ENCODE measurements at places on chromosomes 7 and 10.

- no peak for DNase-seq
Measured at GRCh38 chr7:13032576-13032975, 345.1 kb downstream of the ARL4A start.

GRCh38 chr7:70573071-70573661 lies 558.8 kb upstream of the GALNT17 start:
- no peak for DNase-seq

- no peak for DNase-seq
Measured at GRCh38 chr7:92498557-92498956, 20.8 kb upstream of the ERVW-1 start.

DNA sequence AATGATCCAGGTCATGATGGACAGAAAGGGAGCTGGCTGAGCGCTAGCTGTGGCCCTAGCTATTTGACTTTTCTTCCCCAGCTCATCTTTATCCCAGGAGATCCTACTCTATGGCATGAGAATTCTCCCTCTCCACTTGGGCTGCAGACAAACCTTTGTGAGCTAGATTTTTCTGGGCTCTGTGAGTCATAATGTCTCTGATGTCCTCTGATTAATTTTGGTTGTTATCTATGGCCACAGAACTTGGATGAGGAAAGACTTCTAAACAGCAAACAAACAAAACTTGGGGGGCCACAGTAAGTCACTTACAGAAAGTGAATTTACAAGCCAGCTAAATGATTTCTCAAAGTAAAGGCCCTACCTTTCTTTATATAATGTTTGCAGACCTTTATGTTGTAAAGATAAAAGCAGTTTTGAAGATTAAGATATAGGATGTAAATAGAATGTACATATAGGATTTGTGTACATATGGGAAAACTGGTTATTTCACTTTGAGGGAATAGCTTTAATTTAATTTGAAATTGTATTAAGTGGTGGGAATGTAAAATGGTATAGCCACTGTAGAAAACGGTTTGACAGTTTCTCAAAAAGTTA lies 10.4 kb downstream of the ABLIM1 start:
- DNase-seq: no peak

DNA sequence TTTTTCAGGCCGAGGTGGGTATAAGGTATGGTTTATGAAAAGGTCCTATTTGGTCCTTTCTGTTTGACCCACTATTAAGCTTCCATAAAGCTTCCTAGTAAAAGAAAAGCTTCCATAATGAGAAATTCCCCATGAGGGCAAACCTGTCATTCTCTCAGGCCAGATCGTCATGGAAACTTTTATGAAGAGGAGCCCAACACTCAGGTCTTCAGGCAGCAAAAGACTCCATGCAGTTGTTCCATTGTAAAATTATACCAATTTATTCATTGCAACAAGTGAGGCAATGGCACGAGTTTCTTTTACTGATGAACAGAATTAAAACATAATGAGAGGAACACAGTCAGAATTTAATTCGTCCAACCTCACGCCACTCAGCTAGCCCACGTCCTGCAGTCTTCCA lies 188.6 kb downstream of the MTERF1 start:
- DNase-seq: no peak

DNA sequence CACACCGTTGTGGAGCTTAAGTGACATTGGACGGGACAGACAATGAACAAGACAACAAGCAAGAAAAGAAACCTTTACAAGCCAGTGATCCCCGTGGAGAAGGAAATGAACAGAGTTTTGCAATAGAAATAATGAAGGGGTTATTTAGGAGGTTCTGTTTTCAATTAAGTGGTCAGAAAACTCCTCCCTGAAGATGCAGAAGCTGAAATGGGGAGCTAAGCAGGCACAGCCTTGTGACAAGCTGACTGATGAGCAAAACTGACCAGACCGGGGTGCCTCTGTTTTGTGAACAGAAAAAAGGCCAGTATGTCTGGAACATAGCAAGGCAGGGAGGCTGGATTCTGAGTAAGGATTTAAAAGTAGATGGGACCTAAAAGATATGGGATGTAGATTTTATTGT lies 299.8 kb upstream of the POM121L12 start:
- DNase-seq: no peak

- DNase-seq: no peak
Measured at GRCh38 chr7:143733876-143734275, 23.6 kb downstream of the CTAGE6 start.

DNA sequence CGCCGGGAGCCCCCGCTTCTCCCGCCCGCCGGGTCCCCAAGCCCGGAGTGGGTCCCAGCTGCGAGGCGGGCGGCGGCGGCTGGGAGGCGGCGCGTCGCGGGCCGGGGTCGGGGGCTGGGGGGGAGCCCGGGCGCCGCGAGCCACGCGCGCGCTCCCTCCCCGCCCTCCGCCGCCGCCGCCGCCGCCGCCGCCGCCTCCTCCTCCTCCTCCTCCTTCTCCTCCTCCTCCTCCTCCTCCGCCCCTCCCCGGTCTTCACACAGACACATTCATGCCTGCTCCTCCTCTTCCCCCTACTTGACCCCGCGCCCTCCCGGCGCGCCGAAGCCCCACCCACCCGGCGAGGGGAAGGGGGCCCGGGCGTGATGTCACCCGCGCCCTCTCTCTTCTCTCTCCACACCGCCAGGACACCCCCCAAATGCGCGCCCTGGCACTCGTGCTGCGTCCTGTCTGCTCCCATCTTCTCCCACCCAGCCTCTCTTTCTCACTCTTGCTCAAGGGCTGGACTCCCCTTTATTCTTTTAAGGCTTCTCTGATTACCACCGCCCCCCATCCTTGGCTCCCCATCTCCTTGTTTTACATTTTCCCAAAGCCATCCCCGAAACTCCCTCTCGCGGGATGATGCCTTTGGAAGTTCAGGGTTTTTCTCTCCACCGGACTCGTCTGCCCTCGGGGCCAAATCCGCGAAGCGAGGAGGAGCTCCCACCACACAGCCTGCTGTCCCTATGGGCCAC lies 967 bp upstream of the GLI3 start:
- no peak for DNase-seq

DNA sequence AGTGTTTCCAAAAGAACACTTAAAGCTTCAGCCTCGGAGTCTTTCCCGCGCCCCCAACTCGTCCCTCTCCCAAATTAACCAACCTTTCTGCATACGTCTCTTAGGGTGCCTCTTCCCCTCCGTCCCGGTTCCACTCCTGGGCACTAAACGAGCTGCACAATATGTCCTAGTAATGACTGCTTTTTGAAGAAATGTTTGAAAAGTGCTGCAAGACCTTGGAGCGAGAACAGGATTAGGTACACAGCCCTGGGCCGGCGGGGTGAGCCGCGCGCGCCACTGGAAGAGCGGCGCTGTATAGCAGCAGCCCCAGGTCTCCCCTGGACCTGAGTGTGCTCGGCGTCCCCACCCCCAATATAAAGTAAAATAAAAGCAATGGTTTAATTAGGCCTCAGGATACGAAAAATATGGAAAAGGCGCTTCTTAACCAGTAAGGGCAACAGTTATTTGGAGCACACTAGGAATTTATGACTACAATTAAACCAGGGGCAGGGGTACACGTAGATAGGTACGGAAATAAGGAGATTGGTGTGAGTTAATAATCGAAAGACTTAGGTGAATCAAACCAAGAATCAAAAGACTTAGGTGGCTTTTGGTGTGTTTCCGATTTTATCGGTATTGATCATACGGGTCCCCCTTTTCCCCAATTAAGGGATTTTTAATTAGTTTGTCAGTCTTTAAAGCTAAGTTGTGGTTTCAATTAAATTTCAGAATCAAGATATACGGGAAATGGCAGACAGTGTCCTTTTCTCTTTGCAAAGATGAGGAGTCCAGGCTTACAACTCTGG lies 1.9 kb downstream of the TET1 start:
- DNase-seq: no peak

DNA sequence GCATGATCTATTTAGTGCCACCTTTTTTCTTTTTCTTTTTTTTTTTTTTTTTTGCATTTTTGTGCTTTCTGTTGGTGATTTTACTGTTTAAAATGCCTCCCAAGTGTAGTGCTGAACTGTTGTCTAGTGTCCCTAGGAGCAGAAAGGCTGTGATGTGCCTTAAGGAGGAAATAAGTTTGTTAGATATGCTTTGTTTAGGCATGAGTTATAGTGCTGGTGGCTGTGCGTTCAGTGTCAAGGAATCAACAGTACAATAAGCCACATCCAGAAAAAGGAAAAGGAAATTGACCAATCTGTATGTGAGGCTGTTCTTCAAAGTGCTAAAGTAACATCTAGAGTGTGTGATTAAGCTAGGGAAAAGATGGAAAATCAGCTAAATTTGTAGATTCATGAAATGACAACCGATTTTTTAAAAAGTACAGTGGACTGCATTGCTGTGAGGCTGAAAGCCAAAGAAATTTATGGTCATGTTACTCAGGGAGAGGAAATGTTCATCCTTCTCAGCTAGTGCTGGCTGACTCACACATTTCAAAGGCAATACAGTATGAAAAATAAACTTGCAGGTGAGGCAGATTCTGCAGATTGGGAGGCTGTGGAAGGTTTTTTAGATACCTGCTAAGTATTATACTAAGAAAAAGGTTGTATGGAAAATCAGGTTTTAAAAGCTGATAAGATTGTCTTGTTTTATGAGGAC lies 122.7 kb upstream of the ADCY1 start:
- no peak for DNase-seq

DNA sequence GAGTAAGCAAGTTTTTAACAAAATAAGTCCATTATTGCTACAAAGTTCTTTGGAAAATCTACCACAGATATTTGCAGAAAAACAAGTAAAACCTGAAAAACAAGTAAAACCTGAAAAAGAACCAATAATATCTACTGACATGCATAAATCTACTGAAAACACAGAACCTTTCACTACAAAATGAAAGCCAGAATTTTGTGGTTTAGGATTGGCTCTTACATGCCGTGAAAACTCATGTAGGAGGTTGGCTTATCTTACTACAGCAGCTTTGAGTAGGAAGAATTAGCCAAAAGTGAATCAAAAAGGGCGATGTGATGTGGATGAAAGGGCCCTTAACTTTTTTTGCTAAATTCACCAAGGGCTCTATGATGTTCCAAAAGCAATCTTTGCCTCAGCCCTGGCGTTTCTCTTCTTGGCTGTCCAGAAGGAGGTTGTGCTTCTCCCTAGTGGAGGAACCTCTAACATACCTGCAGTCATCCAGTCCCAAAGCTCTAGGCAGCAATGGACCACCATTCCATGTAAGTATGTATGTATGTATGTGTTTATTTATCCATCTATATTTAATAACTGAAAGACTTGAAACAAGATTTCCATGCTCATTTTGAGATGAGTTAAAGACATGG lies 93.5 kb upstream of the ZNF804B start:
- no peak for DNase-seq

- DNase-seq: no peak
Measured at GRCh38 chr10:84706875-84707274, 378.5 kb downstream of the CCSER2 start.

DNA sequence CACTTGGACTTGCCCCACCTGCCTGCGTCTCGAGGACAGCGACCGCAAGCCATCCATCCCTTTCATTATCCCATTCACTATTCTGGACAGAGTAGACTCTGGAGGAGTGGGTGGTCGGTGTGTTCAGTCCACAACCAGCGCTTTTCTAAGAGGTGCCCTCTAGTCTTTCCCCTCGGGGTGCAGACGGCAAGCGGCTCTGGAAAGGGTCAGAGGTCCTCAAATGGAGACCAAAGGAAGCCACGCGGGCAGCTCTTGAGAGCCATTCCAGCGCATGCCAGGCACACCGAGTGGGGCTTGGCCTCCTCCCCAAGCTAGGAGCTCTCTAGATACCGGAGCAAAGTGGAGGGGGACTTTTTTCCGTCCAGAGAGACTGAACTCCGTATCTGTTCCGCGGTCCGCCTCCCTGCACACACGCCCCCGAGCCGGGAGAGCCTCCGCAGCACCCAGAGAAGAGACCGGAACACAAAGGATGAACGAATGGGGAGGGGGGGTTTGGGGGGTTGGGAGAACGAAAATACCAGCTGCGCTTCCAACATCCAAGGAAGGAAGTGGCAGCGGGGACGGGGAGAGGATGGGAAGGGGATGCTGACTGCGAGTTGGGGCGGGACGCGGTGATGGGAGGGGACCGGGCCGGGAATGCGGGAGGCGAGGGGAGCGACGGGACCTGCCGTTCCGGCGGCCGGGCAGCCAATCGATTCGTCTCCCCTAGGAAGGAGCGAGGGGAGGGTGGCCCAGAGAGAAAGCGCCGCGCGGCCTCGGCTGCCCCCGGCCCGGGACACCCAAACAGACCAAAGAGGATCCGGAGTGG lies 515 bp downstream of the GSDME start:
- DNase-seq: peak; percentile 38

GRCh38 chr7:113373863-113374262 lies 255.5 kb upstream of the SMIM30 start:
- DNase-seq: no peak

- DNase-seq: no peak
Measured at GRCh38 chr10:64098994-64099393, 577.8 kb downstream of the REEP3 start.

DNA sequence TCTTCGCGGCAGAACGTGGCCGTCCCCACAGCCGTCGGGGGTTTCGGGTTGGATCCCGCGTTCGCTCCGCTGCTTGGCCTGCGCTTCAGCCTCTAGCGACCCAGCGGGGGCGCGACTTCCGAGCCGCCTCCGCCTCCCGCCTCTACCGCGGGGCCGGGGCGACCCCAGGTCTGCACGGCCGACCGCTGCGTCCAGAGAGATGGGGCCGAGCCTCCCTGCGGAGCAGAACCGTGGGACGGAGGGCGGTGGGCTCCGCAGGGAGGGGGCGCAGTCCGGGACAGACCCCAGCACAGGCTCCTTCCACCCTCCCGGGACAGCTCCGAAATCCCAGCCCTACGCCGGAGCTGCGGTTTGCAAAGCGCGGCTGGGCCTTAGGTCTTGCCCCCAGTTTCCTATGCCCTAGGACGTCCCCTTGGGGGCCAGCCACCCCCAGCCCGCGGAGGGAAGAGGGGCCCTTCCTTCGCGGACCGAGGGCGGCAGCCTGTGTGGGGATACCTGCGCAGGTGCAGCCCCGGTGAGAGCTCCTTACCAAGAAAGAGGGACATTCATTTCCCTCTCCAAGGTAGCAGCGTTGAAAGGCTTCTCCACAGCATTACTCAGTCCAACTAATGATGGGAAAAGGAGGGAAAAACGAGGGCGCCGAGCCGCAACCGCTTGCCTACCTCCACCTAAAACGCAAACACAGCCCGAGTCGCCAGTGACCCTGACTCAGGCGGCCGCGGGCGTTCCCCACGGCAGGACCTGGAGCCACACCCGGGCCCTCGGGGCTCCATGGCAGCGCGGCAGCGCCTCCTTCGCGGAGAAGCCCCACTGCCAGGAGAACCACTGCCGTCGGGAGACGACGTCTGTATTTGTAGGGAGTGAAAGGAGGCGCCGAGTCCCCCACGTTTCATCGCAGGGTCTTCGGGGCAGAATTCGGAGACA lies 115.7 kb downstream of the BMS1 start:
- DNase-seq: no peak

DNA sequence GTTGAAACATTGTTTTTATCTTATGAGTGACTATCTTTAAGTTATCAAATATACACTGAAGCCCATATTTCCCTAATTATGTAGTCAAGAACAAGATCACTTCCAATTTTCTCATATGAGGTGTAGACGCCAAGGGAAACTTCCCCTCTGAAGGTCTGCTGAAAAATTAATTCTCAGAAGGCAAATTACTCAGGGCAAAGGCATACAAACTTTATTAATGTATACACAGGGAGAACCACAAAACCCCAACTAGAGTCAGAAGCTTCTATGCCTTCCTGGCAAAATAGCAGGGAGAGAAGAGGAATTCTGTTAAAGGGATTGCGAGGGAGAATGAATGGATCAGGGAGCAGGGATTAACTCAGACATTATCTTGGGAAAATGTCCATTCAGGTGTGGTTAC lies 83.4 kb downstream of the DOCK4 start:
- DNase-seq: no peak

GRCh38 chr7:20988340-20988739 lies 201.7 kb upstream of the SP8 start:
- DNase-seq: no peak
